T-helper 1 cell (primary cell): ENCODE measurements at places on chromosomes 3 and 15.

- no peak for DNase-seq
These were observed 5.6 kb downstream of the CCR1 start for GRCh38 chr3:46202535-46202934.

DNA sequence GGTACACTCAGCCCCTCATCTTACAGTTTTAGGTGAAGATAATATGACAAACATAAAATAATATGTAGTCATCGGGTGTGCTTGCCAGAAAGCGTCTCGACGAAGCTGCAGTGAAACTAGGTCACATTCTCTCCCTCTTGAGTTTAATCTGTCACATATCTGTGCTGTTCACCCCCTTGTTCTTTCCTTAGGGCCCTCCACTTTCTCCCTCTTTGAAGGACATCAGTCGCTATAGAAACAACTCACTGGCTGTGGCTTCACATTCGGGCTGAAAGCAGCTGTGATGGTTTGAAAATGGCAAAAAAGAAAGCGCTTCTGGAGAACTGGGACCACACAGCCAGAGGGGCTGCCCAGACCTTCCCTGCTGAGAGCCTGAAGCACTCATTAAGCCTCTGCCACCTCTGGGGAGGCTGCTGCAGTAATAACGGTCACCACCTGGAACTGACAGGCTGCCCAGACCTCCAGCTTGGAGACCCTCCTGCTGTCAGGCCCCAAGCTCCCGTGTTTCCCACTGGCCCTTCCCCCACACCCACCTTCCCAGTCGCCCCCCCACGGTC, 50.3 kb downstream of the ABTB1 start:
- no peak for DNase-seq

GRCh38 chr3:34583451-34583850, 785.0 kb downstream of the PDCD6IP start:
- DNase-seq, result no peak

DNA sequence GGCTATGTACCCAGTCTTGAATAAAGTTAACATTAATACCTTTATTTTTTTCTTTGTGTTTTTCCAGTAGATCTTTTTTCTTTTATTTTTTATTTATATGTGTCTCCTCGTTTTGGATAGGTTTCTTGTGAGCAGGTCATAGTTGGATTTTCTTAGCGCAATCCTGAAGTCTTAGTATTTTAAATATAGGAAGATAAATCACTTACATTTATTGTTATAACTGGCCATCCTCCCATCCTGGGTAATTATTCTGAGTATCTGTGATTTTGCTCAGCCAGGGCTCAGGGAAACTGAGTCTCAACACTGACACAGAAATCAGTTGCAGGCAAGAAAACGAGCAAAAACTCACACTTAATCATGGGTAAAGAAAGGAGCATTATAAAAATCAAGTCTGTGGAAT, 11.6 kb upstream of the SLCO3A1 start:
- no peak for DNase-seq

- no peak for DNase-seq
These were observed 707.2 kb downstream of the NTRK3 start for GRCh38 chr15:87549296-87549695.
